ENCODE measurements at places on chromosomes 3 and 15.

DNA sequence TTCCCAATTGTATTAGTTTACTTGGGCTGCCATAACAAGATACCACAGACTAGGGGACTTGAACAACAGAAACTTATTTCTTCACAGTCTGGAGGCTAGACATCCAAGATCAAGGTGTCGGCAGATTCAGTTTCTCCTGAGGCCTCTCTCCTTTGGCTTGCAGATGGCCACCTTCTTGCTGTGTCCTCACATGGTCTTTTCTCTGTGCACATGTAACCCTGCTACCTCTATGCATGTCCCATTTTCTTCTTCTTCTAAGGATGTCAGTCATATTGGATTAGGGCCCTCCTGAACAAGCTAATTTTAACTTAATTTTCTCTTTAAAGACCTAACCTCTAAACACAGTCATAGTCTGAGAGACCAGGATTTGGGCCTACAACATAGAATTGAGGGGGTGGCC is 336.7 kb upstream of the WNT5A start:
- no peak for DNase-seq

- no peak for DNase-seq
Measured at GRCh38 chr3:165233501-165234195, 37.5 kb upstream of the SLITRK3 start.

DNA sequence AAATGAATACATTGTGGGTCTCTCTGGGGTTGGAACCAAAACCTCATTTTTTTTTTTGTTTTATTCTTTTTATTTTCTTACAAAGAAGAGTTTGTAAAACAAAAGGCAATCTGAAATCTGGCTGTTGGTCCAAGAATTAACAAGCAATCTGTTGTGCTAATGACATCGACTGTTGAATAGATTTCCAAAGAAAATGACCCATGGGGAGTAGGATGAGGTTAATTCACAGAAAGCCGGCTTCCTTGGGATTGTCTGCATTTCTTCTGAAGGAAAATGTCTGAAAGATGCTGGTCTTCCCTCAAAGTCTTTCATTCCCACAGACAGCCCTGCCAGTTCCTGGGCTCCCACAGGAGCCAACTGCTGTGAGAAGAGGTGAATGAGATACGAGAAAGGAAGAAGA is 92.9 kb downstream of the LRRC3B start:
- DNase-seq = no peak

DNA sequence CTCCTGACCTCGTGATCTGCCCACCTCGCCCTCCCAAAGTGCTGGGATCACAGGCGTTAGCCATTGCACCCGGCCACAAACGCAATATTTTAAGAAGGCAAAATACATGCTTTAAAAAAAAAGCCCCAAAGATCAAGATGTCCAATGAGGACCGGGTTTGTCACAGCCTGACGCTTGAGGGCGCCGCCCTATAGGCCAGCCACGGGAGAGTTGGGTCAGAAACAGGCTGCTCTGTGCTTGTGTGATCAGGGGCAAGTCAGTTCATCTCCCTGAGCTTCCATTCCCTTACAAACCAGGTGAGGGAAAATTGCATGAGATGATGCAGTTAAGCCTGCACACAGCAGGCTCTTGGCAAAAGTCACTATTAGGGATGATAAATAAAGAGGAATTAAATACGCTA is 23.9 kb downstream of the FAM174B start:
- DNase-seq = no peak

GRCh38 chr3:120072867-120073525 is 21.3 kb downstream of the GSK3B start:
- DNase-seq = no peak

DNA sequence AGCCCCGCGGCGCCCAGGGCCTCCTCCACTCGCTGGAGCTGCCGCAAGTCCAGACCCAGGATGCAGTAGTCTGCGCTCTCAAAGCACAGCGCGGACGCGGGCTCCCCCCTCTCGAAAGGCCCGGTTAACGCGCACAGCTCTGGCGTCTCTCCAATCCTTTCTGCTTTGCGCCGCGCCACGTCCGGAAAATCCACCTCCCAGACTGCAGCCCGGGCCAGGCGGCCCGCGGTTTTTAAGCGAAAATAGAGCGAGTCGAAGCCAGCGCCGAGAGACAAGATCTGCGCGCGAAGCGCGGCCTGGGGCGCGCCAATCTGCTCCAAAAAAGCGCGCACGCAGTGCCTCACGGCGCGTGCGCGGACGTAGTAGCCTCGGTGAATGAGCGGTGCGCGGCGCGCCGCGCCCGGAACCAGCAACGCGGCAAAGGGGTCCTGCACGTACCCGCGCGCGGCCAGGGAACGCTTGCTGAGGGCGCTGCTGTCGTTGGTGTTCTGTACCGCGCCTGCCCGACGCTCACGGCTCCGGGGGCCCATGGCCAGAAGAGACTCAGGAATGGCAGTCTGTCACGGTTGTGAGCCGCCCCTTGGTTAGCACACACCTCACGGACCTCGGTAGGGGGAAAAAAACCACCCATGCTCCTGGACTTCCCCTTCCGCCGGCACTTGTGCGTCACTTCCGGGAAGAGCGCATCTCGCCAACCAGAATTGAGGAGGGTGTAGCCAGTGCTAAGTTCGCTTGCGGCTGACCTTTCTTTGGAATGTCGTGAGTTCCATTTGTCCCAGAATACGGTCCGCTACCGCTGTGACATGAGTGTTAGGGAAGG is at the start of gene LCMT2:
TSS of gene LCMT2 (minus strand) at position 614 of the 820 bp plus-strand sequence. CDS start at position 530, 84 bp downstream.
- DNase-seq = peak; percentile 88

- DNase-seq = peak; percentile 43
Measured at GRCh38 chr3:187943677-187944389, 198.6 kb upstream of the BCL6 start.

DNA sequence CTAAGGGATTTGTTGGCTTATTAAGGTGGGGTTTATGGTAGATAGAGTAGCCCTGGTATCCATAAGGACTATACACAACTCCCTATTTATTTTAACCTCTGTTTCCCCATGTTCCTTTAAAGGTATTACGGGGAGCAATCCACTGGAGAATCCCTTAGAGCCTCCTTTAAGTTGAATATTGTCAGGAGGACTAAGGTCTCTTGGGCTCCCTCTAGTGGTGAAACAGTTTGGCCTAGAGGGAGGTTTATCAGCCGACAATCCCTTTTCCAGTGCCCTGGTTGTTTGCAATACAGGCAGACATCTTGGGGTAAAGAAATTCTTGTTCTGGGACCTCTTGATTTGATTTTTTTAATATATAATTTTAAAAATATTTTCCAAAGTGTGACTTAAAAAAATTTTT is 12.9 kb downstream of the OPA1 start:
- DNase-seq = peak; percentile 36

DNA sequence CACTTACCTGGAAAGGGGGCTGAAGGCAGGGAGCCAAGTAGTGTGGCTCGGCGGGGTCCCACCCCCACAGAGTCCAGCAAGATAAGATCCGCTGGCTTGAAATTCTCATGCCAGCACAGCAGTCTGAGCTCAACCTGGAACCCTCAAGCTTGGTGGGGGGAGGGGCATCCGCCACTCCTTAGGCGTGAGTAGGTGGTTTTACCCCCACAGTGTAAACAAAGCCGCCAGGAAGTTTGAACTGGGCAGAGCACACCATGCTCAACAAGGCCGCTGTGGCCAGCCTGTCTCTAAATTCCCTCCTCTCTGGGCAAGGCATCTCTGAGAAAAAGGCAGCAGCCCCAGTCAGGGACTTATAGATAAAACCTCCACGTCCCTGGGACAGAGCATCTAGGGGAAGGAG is 156.3 kb downstream of the KBTBD8 start:
- no peak for DNase-seq

GRCh38 chr3:5093731-5094130 is 28.4 kb upstream of the ARL8B start:
- no peak for DNase-seq

DNA sequence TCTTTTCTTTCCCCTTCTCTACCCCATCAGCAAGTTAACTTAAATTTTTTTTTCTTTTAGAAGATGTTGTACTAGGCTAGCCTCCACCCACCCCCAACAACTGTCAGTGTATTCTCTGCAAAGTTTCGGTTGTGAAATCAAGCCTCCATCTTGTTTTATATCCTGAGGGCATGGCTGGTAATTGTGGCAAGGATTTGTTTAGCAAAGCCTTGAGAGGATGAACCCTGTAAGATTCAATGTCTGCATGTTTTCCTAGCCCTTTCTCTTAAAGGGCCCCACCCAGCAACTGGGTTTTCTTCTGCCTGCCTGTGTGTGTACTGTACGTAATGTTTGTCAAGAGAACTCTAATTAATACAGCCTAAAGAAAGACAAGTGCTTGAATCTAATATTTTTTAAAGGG is 475.3 kb downstream of the FHIT start:
- DNase-seq = no peak
